Activated CD4-positive, alpha-beta T cell treated with anti-CD3 and anti-CD28 coated beads for 24 hours (primary cell): ENCODE measurements at places on chromosomes 12 and 14.

DNA sequence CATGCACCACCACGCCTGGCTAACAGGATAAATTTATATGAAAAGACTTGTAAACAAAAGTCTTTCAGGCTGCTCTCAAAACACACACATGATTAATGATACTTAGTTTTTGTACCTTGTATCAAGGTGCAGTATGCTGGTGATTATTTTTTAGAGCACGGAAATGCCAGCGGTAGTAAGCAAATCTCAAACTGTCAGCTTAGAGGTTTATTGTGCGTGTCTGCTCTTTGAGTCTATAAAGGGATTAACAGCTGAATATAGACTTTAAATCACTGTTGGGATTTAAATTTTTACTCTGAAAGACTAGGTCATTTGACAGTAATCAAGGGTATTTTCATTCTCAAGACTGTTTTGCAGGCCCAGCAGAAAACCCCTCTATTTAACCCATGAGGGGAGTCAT is 50.5 kb downstream of the PLEKHA5 start:
- no peak for DNase-seq

DNA sequence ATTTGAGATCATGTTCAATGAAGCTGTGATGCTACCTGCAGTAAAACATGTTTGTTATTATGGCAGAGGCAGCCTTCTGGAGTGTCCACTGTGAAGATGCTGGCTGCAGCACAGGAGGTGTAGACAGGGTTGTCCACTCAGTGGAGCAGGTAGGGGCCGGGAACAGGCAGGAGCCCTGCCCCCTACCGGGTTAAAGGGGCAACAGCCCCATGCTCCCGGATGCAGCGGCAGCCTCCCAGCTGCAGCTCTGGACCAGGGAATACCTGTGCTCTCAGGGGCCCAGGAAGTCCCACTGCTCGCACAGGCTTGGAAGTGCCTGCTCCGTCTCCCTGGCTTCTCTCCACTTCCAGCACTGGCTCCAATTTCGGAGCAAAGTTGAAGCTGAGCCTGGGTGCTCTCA is 401.6 kb downstream of the FOXG1 start:
- no peak for DNase-seq

GRCh38 chr12:125568306-125568705 is 503.1 kb downstream of the AACS start:
- no peak for DNase-seq

GRCh38 chr12:121532503-121533393 is 48.1 kb downstream of the KDM2B start:
- no peak for DNase-seq

DNA sequence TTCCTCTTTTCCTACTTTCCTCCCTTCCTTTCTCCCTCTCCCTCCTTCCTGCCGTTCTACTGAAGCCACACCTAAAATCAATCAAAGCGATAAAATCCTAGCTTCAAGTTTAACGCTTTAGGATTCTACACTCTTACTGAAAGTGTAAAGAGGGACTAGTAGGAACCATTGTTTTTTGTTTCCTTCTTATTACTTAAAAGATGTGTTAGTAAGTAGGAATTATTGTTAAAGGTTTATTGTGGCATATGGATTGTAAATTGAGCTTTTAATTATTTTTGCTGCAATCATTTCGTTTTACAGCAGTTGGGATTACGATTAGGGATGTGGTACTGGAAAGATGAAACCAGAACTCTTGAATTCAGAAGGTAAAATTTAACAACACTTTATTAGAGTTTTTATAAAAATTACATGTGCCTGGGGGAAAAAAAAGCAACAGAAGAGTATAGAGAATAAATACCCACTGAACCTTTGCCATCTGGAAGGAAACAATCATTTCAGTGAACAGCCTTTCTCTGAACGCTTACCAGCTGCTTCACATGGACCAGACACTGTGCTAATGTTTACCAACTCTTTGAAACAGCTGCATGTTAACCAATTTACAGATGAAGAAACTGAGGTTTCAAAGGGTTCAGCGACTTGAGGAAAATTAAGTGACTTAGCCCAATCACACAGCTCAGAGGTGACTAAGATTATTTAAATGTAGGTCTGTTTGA is 1.0 kb downstream of the PPP1R36 start:
- no peak for DNase-seq

DNA sequence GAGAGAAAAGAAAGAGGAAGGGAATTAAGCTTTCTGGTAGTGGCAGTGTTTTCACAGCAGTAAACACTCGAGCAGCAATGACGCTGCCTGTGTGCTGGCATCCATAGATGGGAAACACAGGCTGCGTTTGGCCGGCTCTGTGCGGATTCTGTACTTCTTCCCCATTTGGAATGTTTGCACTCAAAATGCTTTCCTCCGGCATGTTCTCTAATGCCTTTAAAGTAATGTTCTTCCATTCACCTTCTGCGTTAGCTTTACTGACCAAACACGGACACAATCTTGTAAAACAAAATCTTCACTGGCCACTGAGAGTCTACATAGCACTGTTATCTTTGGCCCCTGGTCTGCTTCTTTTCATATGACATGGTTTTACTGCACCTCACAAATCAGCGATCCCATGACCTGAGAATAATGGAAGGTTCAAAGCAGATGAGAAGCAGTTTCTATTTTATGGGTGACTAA is 31.4 kb downstream of the DCP1B start:
- no peak for DNase-seq

DNA sequence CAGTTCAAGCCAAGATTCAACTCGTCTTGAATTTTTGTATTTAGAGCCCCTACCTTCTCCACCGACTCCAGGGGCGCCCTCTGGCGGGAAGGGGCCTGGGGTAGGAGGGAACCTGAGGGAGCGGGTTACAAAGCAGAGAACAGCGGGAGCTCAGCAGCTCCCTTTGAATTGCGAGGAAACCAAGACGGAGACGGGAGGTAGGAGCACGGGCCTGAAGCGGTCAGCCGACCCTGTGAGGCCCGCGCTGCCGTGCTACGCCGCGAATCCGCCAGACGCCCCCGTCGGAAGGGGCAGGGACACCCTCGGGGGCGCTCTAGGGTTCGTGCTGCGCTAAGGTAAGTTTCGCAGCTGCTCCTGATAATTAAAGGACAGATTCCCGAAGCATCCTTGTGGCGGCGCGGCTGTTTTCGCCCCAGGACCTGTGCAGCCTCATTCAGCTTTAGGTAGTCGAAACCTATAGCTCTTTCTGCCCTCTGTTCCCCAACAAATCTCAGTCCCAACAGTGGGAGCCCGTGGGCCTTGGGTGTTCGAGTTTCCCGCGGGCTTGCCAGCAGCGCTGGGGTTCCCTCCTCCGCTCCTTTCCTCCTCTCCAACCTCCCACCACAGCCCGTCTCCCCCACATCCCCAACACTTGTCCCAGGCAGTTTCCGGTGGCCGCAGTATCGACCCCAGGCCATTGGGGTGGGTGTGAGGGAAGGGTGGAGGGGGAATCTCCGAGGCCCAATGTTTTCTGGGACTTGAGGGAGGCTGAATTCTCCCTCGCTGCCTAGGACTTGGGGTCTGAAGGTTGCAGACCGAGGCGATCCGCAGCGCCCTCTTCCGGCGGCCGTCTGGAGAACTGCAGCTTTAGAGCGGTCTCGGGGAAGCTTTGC is 5.1 kb upstream of the NKX2-1 start:
- DNase-seq, result no peak

DNA sequence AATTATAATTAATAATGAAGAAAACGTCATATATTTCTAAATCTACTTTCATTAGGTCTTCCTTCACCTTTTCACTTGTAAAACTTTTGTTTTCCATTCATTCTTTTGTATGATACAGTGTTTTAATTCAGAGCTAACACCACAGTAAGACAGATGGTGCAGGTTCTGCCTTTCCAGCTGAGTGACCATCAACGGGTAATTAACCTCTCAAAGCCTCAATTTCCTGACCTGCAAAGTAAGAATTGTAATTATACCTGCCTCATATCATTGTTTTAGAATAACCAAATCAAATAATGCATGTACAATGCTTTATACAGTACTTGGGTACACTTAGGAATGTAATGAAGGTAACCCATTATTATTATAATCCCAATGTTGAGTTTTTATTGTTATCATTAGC is 157.6 kb downstream of the FOXA1 start:
- DNase-seq, result no peak

- DNase-seq, result no peak
Observed at GRCh38 chr12:41486718-41487117, 298.6 kb downstream of the PDZRN4 start.

DNA sequence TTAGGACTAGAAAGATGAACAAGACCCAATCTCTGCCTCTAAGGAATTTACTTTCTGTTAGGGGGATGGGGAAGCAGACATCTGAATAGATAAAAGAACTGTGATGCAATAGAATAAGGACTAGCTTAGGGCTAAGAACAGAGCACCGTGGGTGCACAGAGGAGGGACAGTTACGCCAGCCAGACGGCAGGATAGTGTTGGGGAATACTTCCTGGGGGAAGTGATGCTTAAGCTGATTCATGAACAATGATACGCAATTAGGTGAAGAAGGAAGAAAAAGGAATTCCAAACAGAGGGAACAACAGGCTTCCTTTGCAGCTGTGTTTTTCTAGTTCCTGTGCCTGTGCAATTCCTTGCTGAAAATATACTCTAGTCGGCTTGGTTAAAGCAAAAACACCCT is 501.1 kb downstream of the APAF1 start:
- DNase-seq, result no peak

DNA sequence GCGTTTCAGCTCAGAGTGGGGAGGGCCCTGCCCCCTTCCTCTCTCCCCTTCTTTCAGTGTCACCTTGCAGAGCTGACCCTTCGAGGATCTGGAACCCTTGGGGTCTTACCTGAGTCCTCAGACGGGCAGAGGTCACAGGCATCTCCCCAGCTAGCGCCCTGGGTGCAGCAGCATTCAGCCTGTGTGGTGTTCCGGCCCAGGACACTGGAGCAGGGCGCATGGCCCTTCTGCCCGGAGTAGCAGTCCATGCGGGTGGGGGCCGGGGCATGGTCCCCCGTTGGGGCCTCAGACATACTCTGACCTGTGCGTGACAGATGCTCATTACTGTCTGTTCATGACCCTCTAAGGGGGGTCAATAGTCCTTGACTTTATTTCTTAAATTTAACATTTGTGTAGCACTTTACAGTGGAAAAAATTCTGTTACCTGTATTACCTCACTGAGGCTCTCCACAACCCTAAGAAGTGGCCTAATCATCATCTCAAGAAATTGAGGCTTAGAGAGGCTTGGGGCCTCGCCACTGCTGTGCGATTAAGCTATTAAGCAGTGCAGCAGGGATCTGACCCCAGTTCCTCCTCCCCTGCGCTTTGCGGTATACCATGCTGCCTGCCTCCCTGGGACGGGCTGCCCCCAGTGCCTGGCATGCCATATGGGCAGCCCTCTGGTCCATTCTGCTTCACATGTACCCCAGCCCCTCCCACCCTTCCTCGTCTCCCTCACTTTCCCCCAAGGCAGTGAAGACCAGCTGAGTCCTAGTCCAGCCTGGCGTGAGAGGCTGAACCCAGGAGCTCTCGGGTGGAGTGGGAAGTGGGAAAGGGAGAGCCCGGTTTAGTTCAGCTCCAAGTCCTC is 11.5 kb downstream of the ISCA2 start:
- DNase-seq, result no peak

DNA sequence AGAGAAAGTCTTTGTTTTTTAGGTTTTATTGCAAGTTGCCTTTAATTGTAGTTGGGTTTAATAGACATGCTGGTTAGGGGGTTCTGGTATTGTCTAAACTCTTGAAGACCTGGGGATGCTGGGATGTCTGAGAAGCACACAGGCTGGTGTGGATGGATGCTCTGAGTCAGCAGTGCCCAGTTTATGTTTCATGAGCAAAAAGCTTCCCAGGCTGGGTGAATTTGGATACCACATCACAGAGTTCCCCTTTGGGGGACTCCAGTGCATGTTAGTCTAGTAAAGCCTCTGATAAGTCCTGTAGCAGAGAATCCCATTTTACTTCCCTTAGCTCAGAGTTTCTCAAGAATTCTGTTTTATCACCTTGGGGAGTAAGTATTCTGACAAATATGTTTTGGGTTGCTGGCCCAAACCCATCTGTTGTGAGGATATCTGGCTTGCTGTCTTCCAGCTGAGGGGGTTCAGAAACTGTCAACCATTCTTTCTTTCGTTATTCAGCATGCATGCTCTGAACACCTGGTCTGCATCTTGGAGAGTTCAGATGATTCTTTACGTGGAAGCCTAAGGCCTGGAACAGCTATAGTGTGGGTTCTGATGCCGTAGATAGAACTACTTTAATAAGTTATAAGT is 509.1 kb downstream of the VRK1 start:
- DNase-seq, result no peak

DNA sequence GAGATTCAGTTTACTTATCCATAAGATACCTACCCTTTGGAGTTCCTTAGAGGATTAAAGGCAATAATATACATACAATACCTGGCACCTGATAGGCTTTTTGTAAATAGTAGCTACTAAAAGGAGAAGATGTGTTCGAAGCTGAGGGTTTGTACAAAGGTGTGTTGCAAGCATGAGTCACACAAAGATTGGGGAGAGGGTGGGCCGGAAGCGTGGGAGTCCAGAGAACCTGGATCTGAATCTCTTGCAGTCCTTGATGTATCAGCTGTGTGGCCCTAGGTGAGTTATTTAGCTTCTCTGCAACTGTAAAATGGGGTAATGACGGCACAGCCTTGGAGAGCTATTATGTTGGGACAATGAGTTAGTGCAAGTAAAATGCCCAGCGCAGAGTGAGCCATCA is 61.6 kb upstream of the PSMC1 start:
- DNase-seq, result no peak

GRCh38 chr12:40446385-40446784 is 221.6 kb downstream of the LRRK2 start:
- DNase-seq, result no peak

GRCh38 chr14:23787436-23787835 is 151.3 kb downstream of the DHRS2 start:
- no peak for DNase-seq

DNA sequence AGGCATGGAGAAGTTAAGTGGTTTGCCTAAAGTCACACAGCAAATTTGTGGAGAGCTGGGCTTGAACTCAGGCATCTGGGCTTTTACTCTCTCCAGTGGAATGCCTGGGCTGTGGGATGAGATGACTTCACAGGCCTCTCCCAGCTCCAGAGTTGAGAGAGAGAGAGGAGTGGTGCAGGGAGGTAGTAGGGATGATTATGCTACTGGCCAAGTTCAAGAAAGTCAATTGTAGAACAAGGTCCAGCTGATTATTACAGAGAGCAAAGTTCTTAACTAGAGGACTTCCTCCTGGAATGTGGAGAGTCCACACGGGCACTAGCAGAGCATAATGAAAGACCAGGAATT is 769 bp upstream of the EMP1 start:
- no peak for DNase-seq

DNA sequence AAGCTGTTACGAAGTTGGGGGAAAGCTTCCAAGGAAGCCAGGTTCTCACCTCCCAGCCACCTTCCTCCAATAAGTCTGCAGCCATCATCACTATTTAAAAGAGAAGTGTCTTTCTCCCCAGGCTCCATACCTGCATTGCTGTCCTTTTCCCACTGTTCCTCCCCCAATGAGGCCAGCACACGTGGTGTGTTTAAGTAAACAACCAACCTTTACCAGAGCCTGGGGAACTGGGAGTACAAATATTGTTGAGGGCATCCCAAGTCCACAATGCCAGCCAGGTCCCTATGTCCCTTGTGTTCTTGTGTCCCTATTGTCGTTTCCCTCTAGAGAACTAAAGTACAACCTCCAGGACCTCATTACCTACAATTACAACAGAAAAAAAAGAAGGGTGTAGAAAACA is 49.2 kb upstream of the PNMA1 start:
- DNase-seq, result no peak

- no peak for DNase-seq
Observed at GRCh38 chr12:101044512-101045059, 165.5 kb downstream of the SLC5A8 start.

- DNase-seq, result no peak
Observed at GRCh38 chr12:109240365-109240764, 68.7 kb downstream of the FOXN4 start.

- no peak for DNase-seq
Observed at GRCh38 chr12:121514184-121514742, 66.6 kb downstream of the KDM2B start.
